ENCODE measurements at places on chromosomes 2 and 18.

GRCh38 chr2:62704654-62705006 is 883 bp upstream of the EHBP1 start:
- DNase-seq: no peak

- no peak for DNase-seq
Measured at GRCh38 chr2:17800693-17801458, 15.4 kb upstream of the MSGN1 start.

- DNase-seq: no peak
Measured at GRCh38 chr2:225534037-225534436, 134.5 kb downstream of the NYAP2 start.

- no peak for DNase-seq
Measured at GRCh38 chr2:10776231-10776977, 36.2 kb downstream of the PDIA6 start.

GRCh38 chr2:31354837-31355236 is 59.7 kb downstream of the XDH start:
- no peak for DNase-seq

- DNase-seq: no peak
Measured at GRCh38 chr2:226766352-226767055, 33.1 kb downstream of the IRS1 start.

- no peak for DNase-seq
Measured at GRCh38 chr2:237614151-237614720, 13.2 kb upstream of the LRRFIP1 start.

DNA sequence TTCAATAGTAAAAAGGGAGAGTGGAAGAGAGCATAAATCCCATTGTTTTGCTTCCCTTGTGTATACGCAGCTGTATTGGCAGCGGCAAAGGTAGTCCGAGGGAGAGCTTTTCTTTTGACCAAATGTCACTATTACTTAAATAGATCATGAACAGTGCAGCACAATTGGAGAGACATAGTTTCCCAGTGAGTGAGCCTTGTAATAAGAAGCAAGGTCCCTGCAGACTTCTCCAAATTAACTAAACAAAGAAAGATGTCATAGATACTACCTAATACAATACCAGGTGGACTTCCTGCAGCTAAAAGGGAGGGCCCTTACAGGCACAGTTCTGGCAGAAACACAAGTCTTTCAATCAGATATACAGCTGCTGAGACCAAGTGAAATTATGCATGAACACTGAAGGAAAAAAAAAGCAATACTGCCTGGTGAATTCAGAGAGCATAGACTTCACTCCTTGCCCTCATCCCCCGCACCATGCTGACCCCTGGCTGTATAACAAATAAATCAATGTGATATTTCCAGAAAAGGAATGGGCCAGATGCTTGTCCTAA is 404.7 kb upstream of the CDH2 start:
- no peak for DNase-seq

DNA sequence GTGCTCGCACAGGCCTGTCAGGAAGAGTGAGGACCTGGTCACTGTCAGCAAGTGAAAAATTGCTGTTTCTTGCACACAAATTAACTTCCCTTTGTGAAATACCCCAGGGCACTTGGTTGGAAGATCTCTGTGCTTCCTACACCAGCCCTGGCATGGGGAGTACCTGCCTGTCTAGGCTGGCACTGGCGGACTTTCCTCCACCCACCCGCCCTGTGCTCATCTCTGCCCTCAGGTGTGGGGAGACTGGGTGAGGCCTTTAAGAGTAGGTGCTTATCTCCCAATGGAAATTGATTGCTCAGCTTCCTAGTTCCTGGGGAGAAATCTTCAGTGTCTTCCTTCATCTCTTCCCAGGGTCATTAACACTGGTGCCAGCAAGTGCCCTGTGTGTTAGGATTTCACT is 42.1 kb downstream of the IMPA2 start:
- DNase-seq: no peak

GRCh38 chr2:217930761-217931563 is 71.8 kb downstream of the TNS1 start:
- no peak for DNase-seq

- no peak for DNase-seq
Measured at GRCh38 chr2:105924932-105925331, 180.2 kb downstream of the NCK2 start.

DNA sequence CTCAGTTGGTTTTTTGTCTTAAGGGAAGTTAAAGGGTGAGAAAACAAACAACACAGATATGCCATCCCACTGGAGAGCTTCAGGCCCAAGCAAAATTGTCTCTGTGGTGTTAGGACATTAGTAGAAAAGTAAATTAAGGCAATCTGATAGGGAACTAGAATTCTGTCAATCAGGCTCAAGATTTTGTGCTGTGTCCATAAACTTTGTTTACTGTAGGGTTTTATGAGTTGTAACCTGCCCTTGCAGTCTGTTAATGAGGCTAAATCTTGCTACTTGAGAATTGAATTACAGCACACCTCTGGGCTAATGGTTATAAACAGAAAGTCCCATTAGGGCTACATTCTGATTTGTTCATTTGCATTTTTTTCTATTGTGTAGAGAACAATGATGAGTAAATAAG is 78.0 kb upstream of the OTX1 start:
- no peak for DNase-seq

GRCh38 chr2:238711346-238711745 is 136.5 kb upstream of the TWIST2 start:
- no peak for DNase-seq

GRCh38 chr2:147774805-147775204 is 70.0 kb upstream of the ACVR2A start:
- DNase-seq: no peak

DNA sequence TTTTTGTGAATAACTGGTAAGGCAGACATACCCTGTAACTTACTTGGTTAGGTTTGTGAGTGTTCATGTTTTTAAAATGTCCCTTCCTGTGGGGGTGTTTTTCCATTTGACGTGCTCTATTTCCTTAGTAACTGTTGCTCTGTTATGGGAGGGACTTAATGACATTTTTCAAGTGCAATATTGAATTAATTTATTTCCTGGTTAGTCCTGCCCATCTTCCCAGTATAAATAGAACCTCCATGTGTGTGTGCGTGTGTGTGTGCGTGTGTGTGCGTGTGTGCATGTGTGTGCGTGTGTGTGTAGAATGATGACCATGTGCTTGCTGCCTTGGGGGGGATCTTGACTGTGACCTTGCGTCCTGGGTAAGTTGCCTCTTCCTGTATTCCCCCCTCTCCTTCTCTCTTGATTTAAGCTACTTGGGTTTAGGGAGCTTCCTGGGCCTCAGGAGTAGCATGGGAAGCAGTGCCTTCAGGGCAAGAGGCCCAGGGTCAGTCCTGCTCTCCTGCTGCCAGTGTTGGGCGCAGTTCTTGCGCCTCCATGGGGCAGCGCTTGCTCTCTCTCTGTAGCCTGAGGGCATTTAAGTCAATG is 163.9 kb downstream of the LDLRAD4 start:
- DNase-seq: no peak

DNA sequence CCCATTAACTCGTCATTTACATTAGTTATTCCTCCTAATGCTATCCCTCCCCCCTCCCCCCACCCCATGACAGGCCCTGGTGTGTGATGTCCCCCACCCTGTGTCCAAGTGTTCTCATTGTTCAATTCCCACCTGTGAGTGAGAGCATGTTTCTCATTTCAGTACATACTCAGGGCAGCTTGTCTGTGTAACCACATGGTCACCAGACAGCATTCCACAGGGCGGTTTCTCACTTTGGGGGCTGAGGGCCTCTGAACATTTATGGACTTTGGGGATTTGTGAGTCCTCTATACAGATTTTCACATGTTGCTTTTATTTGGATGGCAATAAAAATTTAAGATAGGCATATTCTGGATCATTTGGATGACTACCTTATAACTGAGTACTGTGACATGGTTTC is 84.0 kb downstream of the LYPD6B start:
- no peak for DNase-seq

GRCh38 chr18:59554796-59555335 is 142.4 kb downstream of the CCBE1 start:
- no peak for DNase-seq

GRCh38 chr2:100852999-100853908 is 33.3 kb downstream of the NPAS2 start:
- DNase-seq: no peak

DNA sequence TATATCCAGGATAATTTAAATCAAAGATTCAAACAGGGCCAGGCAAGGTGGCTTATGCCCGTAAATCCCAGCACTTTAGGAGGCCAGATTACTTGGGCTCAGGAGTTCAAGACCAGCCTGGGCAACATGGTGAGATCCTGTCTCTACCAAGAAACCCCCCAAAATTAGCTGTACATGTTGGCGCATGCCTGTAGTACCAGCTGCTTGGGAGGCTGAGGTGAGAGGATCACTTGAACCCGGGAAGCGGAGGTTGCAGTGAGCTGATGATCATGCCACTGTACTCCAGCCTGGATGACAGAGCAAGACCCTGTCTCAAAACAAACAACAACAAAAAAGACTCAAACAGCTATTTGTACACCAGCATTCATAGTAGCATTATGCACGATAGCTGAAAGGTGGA is 9.2 kb downstream of the RAB10 start:
- no peak for DNase-seq

GRCh38 chr2:137096187-137096586 is 330.8 kb downstream of the THSD7B start:
- no peak for DNase-seq

GRCh38 chr2:88955607-88956006 is 264.1 kb downstream of the RPIA start:
- no peak for DNase-seq

Data from smooth muscle cell of the brain vasculature (primary cell).